ENCODE measurements at places on chromosomes 4 and X. TPM values are rescaled to one million over a fixed set of nuclear protein-coding genes. Genes with fewer than 3 reads are reported as not detected.

The CWH43 gene
- total RNA-seq, result not detected

The JCHAIN gene
- total RNA-seq, result not detected

The MAP9 gene
- 11.0 TPM for total RNA-seq

The DRD5 gene
- total RNA-seq, result not detected

The PLAC1 gene
- 2.1 TPM for total RNA-seq

The USP17L15 gene
- not detected for total RNA-seq

The HTN1 gene
- not detected for total RNA-seq

The PAGE2B gene
- not detected for total RNA-seq

The P2RY4 gene
- 0.65 TPM for total RNA-seq

The PDS5A gene
- total RNA-seq, result 78.9 TPM

The MTM1 gene
- total RNA-seq, result 22.9 TPM

The GASK1B gene
- 2.8 TPM for total RNA-seq

The STPG2 gene
- not detected for total RNA-seq

The TIMM8A gene
- total RNA-seq, result 16.5 TPM

The DSPP gene
- not detected for total RNA-seq
